Bone marrow (tissue), 2 donors: ENCODE measurements at places on chromosomes 1 and 21.

GRCh38 chr21:24995216-24995615, 612.1 kb downstream of the MRPL39 start:
- no peak for DNase-seq

DNA sequence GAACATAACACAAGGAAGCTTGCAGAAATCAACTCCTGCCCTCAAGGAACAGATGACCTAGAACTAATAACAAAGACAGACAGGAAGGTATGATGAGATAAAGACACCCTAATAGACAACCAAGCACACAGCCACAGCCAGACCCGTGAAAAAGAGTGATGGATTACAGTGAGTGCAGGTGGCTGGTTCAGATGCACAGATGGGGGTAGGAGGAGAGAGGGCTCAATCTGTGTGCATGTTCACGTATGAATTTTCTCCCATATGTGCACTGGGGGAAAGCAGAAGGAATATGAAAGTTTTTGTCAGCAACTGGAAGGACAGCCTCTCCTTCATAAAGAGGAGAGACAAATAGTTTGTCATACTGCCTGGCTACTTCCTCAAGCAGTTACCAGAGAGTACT, 367.1 kb downstream of the PBX1 start:
- no peak for DNase-seq

- DNase-seq, result no peak
These were observed 3.4 kb upstream of the UMODL1 start for GRCh38 chr21:42067531-42068255.

DNA sequence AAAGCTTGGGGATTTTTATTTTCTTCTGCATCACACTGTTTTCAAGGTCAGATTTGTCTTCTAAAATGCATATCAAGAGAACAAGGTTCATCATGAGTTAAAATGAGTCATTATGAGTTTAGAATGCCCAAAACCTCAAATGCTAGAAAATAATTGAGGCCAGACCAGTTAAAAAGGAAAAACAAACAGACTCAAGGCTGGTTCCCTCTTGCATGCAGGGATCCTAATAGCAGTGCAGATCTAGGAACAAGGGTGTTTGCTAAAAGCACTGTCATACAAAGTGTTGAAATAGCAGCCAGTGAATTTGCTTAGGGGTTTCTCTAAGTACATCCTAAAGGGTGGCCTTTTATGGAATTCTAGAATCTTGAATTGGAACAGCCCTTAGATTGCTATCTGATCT, 15.3 kb downstream of the BEND5 start:
- DNase-seq, result no peak

DNA sequence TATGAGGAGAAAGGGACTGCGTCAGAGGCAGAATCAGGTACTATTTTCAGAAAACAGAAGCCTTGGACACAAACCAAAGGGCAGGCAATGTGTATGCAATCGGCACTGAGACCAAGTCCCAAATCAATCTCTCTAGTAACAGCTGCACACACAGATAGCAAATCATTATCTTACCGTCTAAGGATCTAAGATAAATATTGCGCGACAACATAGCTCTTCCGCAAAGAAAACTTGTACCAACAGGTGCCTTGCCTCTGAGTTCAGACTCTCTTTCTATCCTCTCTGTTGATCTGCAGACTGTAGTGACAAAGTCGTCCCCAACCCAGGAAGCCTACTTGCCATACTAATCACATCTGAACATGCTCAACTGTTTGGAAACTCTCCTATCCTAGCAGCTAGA, 22.6 kb upstream of the SAMD13 start:
- no peak for DNase-seq

DNA sequence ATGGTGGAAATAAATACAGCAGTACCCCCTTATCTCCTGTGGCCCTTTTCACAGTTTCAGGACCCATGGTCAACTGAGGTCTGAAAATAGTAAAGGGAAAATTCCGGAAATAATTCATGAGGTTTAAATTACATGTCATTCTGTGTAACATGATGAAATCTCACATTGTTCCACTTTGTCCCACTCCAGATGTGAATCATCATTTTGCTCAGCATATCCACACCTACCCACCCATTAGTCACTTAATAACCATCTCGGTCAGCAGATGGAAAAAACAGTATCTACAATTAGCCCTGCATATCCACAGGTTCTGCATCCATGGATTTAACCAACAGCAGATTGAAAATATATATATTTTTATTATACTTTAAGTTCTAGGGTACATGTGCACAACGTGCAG, 86.9 kb upstream of the GORAB start:
- no peak for DNase-seq

DNA sequence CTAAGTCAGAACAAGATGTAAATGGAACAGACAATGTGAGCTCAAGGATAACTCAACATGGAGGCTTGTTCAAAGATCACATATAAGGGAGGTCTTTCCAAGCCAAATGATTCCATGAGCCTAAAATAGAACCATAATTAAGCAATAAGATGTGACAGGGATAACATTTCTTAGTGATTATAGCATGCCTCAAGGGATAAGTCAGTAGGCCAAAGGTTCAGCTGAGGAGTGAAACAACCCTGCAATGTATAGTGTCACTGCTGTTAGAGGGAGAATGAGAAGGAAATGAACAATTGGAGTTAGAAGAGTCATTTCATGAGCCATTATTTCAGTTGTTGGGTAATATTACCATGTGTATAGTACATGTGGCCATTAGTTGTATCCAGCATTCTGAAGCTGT, 25.0 kb downstream of the GORAB start:
- no peak for DNase-seq

DNA sequence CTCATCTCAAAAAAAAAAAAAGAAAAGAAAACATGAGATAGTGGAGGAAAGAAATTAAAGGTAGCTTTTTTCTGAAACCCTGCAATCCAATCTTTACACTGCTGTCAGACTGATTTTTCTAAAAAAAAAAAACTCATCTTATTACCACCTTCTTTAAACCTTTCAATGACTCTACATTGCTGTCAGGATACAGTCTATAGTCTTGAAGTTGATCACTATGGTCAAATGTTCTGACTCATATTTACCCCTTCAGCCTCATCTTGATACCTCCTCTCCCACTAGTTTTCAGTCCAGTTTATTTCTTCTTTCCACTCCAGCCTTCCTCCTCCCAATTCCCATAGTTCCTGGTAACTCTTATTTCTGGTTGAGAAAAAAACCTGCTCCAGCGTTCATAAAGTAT, 17.7 kb upstream of the NFIA start:
- no peak for DNase-seq

DNA sequence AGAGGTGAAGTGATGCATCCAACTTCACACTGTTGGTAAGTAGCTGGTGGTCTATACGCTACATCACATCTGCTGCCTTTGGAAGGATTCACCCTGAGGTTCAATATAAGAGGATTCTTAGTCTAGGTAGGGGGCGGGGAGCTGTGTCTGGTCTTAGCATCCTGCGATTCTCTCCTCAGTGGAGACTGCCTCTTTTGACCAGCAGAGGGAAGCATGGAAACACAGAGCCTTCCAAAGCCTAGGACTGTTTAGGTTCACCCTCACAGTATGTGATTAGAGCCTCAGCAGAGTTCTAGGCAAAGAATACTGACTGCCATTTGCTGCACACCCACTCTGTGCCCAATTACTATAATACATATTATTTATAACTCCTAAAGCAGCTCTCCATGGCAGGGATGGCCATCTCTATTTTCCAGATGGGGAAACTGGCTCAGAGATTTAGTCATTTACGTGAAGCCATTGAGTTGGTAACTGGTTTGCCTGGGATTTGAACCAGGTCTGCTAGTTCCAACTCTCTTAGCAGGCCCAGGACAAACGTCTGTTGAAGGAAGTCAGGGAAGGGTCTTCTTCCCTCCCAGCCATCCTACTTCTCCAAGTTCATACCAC, 28.9 kb upstream of the EFCAB14 start:
- DNase-seq, result no peak
